Activated naive CD4-positive, alpha-beta T cell treated with anti-CD3 and anti-CD28 coated beads, Interleukin-2, amount 50 U/mL, for 16 hours (primary cell): ENCODE measurements at places on chromosomes 11 and 22.

- no peak for DNase-seq
Measured at GRCh38 chr22:25014896-25015755, 62.6 kb downstream of the KIAA1671 start.

DNA sequence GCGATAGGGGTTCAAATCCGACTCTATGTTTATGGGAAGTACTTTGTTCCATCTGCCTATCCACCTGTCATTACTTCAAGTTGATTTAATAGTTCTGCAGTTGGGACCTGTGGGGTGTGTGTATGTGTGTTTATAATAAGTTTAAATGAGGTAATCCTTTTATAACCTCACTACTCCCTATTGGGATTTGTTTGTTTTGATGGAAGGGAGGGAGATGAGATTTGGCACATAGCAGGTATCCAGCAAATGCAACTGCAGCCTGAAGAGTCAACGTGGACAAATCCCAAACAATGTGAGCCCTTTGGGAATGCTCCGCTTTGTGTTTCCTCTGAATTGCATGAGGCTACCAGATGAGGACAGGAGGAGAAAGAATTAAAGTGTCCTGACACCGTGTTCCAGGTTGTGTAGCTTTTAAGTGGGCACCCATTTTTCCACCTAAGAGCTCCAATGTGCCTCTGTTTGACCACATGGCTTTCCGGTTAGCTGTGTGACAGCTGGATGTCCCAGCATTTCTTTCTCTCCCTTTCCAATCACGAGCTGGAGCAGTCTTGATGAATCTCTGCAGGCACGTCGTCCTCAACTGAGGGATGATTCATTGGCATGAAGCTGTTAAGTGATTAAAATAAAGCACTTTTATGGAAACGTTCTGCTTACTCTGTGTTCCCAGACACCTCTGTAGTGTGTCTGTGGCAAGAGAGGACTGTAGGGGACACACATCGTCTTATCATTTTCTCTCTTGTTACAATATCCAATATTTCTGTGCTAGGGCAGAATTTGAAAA, 610.7 kb downstream of the NTM start:
- DNase-seq, result no peak

- no peak for DNase-seq
Measured at GRCh38 chr22:20771918-20772625, 1.8 kb upstream of the SERPIND1 start.

- DNase-seq, result no peak
Measured at GRCh38 chr22:44430716-44431115, 67.3 kb downstream of the RTL6 start.

- DNase-seq, result no peak
Measured at GRCh38 chr22:40499209-40499623, 128.8 kb downstream of the SGSM3 start.

DNA sequence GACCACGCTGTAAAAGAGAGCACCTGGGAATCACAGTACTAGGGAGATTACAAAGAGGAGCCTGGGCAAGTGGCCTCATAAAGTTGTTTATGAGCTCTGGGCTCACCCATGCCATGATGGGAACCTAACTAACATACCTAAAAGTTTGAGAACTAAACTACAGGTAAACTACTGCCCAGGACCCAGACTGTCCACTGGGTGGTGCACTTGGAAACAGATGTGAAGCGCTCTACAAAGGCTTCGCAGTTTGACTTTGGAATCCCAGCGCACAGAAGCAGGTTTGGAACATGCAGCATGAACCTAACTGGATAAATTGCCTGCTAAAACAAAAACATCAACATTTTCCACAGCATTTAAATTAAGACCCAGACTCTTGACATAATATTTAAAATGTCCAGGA, 418.6 kb downstream of the FAM181B start:
- DNase-seq, result no peak

DNA sequence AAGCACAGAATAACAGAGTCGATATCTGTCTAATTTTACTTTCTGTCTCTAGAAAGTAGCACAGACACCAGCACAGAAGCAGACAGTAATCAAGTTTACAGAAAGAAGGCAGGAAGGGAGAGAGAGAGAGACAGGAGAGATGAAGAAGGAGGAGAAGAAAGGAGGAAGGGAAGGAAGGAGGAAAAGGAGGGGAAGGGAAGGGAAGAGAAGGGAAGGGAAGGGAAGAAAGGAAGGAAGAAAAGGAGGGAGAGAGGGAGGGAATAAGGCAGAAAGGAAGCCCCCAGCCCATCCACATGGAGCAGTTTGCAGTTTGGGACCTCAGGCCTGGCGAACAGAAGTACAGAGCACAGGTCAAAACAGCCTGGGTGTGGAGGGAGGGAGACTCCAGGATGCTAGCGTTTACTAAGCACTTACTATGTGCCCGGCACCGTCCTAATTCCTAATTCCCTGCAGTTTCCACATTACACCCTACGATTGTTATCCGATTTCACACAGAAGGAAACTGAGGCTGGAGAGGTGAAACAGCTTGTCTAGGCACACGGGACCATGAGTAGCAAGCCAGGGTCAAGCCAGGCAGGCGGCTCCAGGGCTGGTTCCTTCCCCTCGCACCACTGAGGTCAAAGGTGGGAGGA, 46.0 kb upstream of the WNT7B start:
- no peak for DNase-seq

- DNase-seq, result peak; percentile 82
Measured at GRCh38 chr11:67438158-67438902, 848 bp upstream of the PTPRCAP start.

DNA sequence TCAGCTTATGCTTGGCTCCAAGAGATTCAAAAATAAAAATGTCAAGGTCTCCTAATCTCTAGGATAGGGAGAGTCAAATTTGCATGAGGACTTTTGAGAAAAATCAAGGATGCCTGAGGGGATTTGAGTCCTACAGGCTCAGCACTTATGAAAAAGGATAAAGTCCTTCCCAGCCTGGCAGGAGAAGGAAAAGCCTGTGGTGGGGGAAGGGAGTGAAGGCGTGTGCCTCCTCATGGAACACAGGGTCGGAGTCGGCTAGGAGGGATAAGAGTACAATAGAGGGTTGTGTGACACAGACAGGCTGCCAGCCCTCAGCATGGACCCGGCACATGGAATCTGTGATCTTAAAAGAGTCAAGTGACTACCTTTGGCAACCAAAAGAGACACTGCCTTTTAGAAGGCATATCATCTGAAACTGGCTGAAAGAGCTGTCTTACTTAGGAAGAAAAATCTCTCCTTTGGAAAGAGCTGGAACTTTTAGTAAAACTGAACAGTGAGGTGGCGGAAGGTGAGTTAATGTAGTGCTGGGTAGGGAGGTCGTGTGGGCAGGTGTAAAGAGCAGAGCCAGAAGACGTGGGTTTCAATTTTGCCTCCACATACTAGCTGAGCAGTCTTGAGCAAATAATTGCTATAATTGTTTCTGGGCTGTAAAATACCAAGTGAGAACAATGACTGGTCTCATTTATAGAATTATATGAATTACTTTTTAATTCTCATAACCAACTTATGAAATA, 58.8 kb upstream of the RDX start:
- DNase-seq, result no peak

- DNase-seq, result no peak
Measured at GRCh38 chr11:126834149-126834548, 166.4 kb downstream of the KIRREL3 start.

DNA sequence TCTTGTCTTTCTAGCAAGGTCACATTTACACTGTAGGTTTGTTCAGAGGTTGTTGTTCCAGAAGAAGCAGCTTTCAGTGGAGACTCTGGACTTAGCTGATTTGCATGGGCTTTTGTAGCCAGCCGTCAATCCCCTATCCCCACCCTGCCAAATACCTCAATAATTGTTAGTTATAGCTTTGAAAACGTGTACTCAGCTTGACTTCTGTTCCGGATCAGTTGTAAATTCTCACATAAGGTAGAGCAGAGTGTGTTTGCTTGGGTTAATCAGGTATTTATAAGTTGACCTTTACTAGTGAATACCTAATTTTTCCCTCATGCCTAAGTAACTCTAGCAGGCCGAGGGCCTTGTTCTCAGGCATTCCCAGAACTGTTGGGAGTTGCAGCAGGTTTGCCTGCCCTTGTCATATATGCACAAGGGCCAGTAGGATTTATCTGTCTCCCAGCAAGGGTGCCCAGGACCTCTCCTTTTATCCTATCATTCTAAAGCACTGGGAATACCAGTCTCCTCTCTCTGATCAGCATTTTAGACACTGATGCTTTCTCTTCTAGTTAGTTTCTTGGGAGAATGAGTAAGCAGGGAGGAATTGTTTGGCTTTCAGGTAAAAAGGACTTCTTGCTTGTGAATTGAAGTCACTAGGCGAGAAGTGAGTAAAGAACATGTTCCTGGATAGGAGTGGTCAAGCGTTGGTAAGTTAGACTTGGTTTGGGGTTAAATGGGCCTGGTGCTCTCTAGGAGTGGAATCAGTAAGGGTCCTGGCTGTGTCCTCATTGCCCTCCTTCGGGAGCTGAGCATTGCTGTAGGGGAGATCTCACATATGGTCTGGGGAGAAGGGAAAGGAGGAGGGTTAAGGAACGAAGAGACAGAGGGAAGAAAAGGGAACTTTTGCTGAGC, 22.1 kb downstream of the STIM1 start:
- DNase-seq, result no peak

DNA sequence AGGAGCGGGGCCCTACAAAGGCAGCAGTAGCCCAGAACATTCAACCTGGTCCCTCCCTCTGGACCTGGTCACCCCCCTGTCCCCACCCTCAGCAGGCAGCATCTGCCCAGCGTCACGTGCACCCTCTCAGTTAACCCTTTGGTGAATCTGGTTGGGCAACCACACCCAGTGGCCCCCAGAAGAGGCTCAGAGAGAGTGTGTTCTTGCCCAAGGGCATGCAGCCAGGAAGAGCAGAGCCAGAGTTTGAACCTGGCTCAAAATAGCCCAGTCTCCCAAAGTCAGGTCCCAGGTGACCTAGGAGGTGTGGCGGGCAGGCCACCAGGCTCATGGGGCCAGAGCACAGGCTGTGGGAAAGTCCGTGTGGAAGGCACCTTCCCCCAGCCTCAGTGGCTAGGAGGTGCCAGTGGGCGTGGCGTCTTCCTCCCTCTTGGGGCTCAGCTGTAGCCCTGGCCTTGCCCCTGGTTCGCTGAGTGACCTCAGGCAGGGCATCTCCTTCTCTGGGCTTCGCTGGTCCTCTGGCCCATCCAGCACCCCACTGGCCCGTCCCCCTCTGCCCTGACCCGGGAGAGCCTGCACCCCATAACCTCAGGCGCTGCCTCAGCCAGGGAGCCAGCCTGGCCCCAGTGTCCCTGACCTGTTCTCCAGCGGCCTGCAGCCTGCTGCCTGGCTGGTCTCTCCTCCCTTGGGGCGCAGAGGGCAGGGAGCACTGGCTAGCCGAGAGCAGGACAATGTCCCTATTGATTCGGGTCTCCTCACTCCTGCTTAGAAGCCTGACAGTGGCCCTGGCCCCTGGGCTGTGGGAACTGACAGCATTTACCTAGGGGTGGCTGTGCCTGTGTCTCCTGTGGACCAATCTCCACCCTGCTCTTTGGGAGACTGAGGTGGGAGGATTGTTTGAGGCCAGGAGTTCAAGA, 7.0 kb downstream of the ALDH3B1 start:
- DNase-seq, result no peak

- no peak for DNase-seq
Measured at GRCh38 chr11:125960771-125961170, 14.9 kb downstream of the VSIG10L2 start.

DNA sequence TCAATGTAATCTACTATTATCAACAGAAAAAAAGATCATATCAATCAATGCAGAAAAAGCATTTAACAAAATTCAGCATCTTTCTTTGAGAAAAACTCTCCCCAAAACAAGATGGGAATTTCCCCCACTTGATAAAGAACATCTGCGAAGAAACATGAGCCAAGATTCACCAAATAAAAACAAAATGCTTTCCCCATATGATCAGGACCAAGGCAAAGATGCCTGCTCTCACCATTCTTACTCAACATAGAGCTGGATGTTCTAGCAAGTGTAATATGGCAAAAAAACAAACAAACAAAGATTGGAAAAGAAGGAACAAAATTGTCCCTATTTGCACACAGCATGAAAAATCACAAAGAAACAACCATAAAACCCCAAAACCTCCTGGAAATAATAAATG, 23.4 kb downstream of the SHANK2 start:
- no peak for DNase-seq
